ENCODE measurements at places on chromosomes 1 and 21.

GRCh38 chr1:198755715-198756114, 116.9 kb downstream of the PTPRC start:
- DNase-seq = no peak

- DNase-seq = no peak
Observed at GRCh38 chr21:34995979-34996303, 53.2 kb downstream of the RUNX1 start.

DNA sequence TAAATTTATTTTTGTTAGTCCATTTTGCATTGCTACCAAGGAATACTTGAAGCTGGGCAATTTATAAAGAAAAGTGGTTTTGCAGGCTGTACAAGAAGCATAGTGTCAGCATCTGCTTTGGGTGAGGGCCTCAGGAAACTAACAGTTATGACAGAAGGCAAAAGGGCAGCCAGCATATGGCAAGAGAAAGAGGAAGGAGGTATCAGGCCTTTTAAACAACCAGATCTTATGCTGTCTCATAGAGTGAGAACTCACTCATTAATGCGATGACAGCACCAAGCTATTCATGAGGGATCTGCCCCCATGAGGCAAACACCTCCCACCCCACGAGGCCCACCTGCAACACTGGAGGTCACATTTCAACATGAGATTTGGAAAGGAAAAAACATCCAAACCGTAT, 898.4 kb downstream of the KCNT2 start:
- DNase-seq = no peak

DNA sequence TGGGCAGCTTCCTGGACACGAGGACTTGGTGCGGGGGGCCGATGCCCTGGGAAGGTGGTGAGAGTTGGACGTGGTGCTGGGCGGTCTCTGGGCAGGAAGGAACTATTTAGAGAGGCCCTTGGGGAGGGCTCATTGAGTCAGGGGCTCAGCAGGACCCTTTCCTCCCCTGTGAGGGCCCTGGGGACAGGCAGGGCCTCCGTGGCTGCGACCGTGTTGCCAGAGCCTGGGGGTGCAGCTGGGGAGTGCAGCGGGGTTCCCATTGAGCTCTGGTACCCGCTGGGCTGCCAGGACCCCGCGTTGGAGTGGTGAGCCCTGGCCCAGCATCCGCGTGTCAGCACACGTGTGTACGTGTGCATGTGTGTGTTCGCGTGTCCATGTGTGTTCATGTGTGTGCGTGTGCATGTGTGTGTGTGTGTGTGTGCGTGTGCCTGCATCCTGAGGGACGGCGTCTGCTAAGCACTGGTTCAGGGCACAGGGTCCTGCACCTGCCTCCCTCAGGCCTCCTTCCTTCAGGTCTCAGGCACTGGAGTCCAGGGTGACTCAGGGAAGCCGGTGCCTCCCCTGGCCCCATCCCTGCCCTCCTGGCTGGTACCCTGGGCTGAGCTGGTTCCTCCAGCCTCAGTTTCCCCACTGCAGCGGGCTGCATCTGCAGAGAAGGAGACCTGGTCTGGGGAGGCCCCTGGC, 10.7 kb downstream of the RNF223 start:
- no peak for DNase-seq

GRCh38 chr1:39091845-39092645, 65.9 kb downstream of the NDUFS5 start:
- peak; percentile 39 for DNase-seq

GRCh38 chr1:27668808-27669723, 2.9 kb downstream of the IFI6 start:
- peak; percentile 38 for DNase-seq

DNA sequence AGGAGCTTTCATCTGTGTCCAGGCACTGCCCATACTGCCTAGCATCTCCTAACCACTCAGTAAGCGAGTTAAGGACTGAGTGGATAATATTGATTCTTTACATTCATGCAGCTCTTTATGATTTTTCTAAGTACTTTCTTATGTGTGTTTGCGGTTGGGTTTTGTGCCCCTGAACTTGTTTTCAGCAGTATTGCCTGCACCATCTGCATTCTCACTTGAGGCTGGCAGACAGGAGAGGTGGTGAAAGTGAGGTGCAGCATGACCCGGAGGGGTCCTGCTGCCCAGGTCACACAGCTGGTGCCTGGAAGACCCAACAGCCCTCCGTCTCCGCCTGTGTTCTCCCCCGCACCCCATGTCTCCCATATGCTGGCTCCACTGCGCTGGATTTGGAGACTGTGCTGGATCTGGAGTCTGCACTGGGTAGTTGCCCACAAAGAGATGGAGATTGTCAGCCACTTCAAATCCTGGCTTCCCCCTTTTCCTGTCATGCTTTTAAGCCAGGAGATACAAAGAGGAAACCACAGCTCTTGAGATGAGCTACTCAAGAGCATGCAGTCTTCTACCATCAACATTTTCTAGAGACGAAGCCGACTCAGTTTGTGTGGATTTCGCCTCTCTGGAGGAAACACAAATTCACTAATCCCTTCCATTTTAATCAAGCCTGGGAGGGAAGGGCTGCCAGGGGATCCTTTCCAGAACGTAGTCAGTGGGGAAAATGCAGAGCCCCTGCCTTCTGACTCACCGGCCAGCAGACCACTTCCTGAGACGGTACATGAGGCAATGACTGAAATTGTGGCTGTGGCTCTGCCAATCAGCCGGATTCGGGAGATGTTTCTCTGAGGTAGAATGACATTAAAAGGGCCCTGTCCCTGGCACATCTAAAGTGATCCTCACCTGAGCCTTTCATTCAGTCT, 71.7 kb upstream of the ANGPTL1 start:
- no peak for DNase-seq

DNA sequence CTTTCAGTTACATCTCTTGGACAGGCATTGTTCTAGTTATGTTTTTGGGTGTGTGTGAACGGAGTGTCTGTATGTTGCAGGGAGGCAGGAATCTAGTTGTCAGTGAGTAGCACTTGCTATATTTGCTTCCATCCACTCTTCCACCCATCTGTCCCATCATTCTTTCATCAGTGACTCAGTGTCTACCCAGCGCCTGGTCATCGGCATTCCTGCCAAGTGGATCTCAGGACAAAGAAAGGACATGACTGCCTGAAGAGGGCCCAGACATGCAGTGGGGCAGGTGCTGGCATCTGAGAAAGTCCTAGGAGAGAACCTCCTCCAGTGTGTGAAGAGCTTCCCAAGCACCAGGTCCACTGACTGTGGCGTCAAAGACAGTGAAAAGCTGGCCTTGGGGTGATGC, 27.3 kb upstream of the MAGOH start:
- DNase-seq = no peak

DNA sequence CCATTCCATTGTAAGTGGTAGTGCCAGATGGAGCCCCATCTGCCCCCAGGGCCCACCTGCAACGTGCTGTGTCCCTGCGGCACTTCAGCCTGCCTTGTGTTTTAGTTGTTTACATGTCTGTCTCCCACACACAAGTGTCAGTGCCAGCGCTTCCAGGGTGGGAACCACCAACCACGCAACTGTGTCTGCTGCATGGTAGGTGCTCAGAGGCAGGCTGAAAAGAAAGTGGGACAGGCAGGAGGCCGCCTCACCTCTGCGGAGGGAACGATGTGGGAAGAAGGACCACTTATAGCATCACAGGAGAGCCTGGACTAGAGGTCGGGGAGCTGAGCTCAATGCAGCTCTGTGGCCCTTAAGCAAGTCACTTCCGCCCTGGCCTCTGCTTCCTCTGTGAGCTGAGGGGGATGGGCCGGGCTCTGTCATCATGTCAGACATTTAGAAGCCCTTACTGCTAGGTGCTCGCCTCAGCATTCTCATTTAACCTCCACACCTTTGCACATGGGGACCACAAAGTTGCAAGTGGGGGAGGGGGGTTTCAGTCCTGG, 17.9 kb downstream of the SLC9A1 start:
- no peak for DNase-seq

GRCh38 chr21:44372616-44373015, 19.2 kb downstream of the TRPM2 start:
- no peak for DNase-seq

- no peak for DNase-seq
Observed at GRCh38 chr1:29368936-29369932, 132.9 kb downstream of the PTPRU start.

DNA sequence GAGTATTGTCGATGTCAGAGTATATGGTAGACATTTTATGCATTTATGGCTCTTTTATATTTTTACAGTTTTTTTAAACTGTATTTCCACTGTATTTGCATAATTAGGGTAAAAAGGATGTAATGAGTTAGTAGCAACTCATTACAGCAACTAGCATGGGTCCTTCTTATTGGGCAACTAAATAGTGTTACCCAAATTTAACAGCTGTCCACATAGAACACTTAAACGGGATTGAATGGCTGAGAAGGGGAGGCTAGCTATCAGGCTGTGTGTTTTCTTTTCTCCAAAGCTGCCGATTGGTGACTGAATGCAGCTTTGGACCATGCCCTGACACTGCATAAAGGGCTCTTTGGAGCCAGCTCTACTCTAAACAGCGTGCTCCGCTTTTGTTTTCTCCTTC, 75.4 kb downstream of the PTPRC start:
- no peak for DNase-seq

Measured in hippocampal formation (tissue), 2 donors.